Stimulated activated CD4-positive, alpha-beta T cell treated with anti-CD3 and anti-CD28 coated beads, Interleukin-1b, Interleukin-23, amount 100 ng/mL, for 24 hours (primary cell): ENCODE measurements at places on chromosomes 3 and 15.

- no peak for DNase-seq
Measured at GRCh38 chr15:74958320-74958907, 1.8 kb upstream of the RPP25 start.

GRCh38 chr3:15272426-15273196 lies 59.8 kb downstream of the SH3BP5 start:
- DNase-seq: no peak

DNA sequence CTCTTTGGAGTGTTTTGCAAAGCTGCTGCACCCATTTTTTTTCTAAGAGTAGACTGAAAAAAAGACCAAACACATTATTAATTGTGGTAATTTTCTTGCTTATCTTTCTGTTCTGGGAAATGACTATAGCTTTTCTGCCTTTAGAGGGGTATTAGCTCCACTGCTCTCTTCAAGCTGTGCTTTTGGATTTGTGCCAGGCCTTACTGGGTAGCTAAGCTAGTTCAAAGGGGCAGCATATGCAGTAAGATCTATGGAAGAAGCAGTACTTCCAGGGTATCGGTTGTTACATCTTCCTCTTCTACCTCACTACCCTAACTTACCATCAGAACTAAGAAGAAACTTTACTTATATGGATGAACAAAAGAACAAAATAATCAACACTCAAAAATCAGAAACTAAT lies 28.7 kb upstream of the ARIH1 start:
- no peak for DNase-seq

GRCh38 chr3:69197922-69198530 lies 75.6 kb upstream of the LMOD3 start:
- no peak for DNase-seq

DNA sequence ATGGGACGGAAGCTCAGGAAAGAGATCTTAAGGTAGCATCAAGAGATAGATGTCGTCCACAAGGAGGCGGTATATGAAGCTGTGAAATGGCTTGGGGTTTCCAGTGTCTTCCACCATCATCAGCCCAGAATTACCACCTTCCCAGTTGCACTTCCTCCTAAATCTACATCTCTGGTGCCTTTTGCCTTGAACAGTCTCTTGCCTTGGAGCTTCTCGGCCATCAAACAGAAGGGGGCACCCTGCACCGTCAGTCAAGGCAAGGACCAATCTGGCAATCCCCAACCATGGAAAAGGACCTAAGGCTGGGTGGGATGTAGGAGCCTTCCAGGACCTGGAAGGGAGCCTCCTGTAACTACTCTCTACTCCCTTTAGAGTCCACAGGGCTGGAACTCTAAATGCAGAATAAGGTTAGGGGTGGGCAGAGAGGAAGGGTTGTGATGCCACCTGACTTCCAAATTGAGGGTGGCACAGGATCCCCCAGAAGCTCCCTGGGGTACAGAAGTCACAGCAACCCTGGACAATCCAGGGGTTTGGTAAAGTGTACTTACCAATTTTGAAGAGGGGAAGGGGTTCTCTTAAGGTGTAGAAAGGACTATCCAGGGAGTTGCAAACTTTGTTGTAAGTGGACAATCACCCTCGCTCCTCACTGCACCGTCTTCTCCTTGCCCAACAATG lies 1.0 kb upstream of the RYR3 start:
- DNase-seq: no peak

DNA sequence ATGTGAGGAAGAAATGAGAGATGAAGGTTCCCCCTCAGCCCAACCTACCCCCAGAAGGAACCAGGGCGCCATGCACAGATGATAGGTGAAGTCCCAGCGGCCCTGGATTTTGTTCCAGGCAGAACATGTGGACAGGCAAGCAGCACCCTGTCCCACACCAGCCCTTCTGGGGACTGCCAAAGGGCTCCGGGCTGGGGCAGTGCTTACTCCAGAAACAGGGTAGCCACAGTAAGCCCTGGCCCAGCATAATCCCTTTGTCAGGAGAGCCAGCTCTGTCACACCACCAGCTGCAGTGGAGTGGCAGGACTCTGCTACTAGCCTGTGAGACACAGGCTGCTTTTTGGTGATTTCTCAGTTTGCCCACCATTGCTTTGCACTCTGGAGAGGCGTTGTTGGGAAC lies 6.3 kb downstream of the FBXL22 start:
- no peak for DNase-seq

GRCh38 chr15:90933301-90933700 lies 952 bp upstream of the HDDC3 start:
- no peak for DNase-seq

- no peak for DNase-seq
Measured at GRCh38 chr3:141618103-141618910, 119.8 kb upstream of the RNF7 start.

DNA sequence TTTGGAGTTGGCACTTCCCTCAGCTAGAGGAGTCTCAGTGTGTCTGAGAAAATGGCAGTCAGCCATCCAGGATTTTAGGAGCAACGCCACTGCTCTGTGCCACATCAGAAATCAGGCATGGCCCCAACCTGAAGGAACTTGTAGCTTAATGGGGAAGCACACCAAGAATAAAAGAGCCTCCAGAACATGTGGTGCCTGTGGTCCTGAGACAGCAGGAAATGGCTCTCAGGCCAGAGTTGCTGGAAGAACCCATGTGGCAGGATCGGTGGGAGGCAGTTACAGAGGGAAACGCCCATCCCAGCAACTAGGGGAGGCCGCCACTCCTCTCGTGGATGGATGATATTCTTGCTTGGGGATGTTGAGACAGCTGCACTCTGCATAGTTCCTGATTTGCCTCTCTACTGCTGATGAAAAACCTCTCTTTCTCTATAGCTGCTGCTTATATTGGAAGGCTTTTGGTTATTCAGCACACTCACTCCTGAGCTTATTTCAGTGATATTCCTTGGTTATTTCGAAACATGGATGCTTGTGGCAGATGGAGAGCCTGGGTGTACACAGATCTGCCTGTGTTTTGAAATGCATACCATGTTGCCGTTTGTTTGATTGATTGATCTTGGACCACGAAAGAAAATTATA lies 52.4 kb downstream of the KLHL25 start:
- no peak for DNase-seq

- no peak for DNase-seq
Measured at GRCh38 chr3:23740517-23740965, 65.2 kb upstream of the UBE2E1 start.

- no peak for DNase-seq
Measured at GRCh38 chr15:41501931-41502794, 8.5 kb downstream of the ITPKA start.

DNA sequence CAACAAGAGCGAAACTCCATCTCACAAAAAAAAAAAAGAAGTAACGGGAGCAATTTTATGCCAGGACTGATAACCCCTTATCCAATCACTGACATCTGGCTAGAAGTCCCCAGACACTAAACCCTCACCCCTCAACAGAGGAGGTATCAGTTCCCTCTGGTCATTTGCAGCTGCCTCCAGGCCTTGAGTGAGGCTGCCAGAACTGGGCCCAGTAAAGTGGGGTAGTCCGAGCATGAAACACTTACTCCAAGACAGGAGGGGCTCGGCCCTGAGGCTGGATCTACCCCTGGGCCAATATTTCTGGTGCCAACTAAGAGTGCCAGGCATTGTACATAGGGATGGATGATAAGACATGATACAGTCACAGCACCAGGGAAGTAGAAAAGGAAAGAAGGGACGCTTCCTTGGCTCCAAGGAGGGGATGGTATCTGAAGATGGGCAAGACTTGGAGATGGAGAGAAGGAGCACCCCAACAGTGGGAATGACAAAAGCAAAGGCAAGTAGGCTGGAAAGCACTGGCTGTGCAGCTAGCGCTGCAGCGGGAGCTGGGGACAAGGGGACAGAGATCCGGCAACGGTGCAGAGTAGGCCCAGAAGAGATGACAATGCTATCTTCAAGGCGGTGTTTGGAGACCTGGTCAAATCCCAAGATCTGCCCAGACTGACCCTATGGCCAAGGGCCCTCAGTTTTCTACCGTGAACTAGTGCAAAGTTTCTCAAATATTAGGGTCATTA lies 2.2 kb downstream of the XXYLT1 start:
- DNase-seq: no peak

DNA sequence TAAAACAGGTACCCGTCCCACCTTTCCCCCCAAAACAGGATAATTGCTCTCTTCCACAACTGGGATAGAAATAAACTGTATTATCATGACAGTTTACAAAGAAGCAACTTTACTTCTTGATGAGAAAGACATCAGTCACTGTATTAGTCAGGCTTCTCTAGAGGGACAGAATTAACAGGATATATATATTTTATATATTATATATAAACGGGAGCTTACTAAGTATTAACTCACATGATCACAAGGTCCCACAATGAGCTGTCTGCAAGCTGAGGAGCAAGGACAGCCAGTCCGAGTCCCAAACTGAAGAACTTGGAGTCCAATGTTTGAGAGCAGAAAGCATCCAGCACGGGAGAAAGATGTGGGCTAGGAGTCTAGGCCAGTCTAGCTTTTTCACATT lies 18.4 kb upstream of the PLSCR4 start:
- no peak for DNase-seq

- DNase-seq: no peak
Measured at GRCh38 chr3:165920984-165921383, 83.8 kb upstream of the BCHE start.

DNA sequence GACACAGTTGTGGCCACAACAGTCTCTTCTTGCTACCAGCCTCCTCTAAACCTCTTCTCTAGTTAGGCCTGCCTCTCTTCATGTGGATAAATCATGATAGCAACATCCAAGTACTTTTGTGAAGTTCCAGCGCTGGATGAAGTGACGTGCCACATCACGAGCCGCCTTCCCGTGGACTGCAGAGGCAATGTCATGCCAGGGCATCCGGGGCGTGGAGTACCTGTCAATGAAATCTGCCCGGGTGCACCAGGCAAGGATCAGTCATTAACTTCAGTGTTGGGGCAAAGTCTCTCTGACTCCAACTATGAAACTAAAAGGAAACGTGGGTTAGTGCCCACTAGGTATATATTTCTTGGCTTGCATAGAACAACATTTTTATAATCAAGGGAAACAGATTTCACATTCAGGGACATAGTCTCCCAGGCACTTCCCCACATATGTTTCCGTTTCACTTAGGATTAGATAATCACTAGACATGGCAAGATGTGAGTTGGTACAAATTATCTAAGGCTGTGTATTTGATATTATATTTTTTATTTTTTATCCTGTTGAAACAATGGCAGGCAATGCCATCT lies 133.6 kb downstream of the PLD1 start:
- no peak for DNase-seq
